ENCODE measurements at places on chromosomes 2 and 18.

DNA sequence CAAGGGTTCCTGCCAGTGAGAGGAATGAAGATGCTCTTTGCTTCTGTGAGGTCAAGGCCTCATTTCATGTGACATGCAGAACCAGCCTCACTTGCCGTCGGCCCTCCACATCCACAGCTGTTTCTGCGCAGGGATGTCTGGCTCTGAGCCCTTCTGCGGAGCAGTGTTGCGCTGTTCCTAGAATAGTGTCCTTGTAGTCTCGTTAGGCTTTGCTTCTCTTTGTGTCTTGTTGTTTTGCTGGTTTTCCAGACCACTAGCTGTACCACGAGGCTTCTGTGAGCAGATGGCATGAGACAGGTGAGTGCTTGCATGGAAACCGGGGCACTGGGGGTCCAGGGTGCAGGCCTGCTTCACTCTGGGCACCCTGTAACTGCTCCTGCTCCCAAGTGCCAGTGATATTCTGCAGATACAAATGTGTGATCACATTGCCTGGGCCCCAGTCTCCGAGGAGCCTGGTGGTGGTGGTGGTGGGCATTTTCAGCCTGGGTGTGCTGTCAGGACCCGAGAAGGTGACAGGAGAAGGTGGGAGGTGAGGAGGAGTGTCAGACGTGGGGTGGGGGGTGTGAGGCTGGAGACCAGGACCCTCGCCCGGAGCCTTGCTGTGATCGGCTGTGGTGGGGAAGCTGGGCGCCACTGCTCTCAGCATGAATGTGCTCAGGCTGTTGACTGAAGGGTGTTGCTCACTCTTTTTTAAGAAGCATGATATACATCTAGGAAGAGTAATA, 34.3 kb downstream of the LDLRAD4 start:
- no peak for DNase-seq

DNA sequence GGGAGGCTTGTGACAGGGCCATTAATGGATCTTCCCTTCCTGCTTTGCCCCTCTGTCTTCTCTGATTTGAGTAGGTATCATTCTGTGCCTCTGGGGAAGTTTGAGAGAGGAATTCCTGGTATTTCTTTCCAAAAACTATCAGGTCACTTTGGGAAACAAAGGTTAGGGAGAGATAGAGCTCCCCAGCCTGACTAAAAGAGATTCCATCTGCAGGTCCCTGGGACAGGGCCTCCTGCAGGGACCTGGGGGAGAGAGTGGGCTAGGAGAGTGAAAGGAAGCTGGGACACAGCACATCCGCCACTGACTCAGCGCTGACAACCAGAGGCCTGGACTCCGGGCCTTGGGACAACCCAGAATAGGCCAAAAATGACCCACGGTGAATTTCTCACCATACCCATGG, 6.4 kb downstream of the GALNT14 start:
- no peak for DNase-seq

DNA sequence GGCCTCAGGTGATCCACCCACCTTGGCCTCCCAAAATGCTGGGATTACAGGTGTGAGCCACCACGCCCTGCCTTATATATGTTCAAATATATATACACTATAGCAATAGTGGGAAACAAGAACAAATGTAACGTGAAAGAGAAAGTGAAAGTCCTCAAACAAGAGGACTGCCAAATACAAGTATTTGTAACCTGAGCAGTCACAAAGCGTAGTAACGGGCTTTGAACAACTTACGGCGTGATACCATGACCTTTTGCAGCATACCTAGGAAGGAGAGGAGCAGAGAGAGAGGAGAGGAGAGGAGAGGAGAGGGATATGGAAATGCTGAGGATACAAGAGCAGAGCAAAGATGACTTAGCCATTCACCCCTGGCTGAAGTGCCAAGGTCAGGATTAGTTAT, 113.8 kb upstream of the RGPD4 start:
- DNase-seq, result no peak

DNA sequence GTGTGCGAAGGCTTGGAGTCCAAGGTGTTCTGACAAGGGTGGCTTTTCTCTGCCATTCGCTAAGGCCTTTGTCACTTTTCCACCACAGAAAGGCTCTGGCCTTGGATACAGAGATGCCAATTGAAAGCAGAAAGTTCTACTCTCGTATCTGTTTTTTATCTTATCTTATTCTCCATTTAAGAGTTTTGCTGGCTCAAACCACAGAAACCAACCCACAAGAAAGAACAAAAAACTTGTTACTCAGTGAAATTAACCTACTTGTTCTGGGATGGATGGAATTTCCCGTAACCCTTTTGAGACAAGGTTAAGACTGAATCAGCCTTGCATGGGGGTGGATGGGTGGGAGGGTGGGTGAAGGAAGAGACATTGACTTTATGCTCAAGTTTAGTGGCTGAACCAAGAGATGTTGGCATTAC, 221.7 kb downstream of the CDH20 start:
- no peak for DNase-seq

DNA sequence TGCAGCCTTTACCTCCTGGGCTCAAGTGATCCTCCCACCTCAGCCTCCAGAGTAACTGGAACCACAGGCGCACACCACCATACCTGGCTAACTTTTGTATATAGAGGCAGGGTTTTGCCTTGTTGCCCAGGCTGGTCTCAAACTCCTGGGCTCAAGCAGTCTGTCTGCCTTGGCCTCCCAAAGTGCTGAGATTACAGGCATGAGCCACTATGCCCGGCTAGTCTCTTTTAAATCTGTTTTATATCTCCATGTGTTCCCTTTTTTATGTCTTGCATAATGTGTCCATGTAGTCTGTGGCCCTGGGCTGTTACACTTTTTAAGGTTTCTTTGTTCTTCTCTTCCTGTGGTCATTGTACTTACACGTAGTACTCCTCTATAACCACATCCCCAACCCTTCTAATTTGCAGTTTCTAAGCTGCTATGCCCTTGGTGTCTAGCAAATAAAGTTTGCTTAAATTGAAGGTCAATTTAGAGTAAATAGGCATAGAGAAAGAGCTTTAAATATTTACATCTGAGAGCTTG, 168.2 kb downstream of the MCFD2 start:
- no peak for DNase-seq

DNA sequence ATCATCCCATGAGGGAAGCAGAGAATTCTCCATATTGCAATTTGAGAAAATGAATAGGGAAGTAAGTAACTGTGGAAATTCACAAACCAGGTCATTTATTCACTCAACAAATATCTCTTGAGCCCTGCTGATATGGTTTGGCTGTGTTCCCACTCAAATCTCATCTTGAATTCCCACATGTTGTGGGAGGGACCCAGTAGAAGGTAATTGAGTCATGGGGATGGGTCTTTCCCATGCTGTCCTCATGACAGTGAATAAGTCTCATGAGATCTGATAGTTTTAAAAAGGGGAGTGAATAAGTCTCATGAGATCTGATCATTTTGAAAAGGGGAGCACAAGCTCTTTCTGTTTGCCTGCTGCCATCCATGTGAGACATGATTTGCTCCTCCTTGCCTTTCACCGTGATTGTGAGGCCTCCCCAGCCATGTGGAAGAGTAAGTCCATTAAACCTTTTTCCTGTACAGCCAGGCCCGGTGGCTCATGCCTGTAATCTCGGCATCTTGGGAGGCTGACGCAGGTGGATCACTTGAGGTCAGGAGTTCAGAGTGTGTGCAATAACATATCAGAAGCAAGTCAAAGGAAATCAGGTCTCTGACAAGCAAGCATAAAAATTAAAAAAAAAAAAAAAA, 193.2 kb downstream of the NDUFA10 start:
- no peak for DNase-seq

DNA sequence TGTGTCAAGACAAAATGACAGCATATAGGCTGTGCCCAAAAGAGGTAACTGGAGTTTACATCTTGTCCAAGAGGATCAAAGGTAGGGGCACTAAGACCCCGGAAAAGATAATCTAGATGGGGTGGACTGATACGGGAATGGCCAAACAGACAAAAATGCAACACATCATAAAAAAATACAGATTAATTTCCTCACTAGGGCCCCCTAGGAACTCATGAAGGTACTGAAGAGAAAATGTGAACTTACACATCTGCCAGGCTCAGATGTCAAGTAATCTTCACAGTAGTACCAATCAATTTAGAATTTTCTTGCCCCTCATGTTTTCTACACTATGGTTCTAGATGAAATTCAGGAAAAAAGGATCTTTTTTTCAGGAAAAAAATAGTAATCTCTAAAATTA, 115.6 kb upstream of the REG3A start:
- no peak for DNase-seq

GRCh38 chr2:110106642-110107041, 9.0 kb downstream of the MALL start:
- no peak for DNase-seq

DNA sequence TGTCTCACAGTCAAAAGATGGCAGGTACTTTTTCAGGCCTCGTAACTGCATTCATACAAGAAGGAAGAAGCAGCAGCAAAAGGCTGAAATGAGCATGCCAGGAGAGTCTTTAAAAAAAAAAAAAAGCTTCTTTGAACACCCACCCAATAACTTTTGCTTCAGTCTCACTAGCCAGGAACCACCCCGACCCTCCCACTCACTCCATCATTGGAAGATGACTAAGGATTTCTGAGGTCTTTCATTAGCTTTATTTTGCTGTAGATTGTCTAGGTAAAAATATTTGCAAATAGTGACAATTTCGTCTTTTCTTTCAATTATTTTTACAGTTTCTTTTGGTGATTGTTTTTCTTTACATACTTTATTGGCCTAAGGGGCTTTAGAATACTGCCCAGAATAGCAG, 37.9 kb downstream of the RBBP8 start:
- DNase-seq, result no peak

DNA sequence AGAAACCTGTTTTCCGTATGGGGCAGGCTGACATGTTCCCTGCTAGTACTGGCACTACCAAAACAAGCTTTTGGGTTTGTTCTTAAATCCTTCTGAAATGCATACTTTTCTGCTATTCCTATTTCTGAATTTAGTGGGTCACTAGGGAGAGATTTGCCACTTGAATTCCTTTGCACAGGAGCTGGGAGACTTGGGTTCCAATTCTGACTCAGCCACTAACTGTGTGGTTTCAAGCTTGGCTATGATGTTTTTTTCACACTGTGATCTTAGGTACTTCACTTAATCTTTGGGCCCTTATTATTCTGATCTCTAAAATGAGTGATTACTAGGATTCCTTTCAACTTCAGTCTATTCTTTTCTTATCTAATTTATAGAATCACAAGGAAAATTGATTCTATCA, 105.5 kb downstream of the BCL11A start:
- DNase-seq, result no peak

DNA sequence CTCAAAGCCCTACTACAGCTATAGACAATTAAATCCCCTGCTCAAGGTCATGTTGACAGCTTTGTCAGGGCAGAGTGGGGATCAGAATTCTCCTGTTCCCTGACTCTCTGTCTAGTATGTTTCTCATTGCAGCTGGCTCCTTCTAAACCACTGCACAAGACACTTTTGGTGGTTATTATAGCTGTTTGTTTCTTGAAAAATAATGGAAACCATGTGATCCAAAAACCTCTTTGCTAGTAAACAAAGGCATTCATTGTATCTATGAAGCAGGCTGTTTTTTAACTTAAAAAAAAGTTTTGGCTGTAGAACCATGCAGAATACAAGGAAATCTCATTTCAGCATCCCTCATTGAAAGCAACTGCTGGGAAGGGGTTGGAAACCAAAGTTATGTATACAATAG, 352.5 kb upstream of the EPHA4 start:
- no peak for DNase-seq

DNA sequence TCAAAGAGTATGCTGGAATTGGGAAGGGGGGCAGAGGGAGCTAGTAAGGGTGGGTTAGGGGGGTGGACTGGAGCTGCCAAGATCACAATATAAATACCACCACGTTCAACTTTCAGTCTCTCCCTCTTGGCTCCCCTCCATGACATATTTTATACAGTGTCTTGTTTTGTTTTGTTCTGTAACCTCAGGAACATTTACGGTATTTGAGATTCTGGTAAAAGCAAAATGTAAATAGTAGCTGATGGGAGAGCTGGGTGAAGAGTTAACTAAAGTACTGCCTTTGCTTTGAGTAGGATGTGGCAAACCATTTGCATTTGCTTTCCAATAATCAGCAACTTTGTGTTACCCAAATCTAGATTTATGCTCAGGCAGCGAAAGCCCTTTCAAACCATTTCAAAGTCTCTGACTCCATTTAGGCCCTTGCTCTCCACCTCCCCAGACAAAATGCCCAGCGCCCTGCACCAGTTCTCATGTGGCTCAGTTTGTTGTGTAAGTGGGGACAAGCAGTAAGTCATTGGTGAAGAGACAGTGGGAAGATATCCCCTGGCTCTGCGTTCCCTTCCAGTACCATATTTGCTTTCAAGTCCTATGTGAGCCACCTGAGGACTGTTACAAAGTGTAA, 17.4 kb downstream of the IRS1 start:
- no peak for DNase-seq

DNA sequence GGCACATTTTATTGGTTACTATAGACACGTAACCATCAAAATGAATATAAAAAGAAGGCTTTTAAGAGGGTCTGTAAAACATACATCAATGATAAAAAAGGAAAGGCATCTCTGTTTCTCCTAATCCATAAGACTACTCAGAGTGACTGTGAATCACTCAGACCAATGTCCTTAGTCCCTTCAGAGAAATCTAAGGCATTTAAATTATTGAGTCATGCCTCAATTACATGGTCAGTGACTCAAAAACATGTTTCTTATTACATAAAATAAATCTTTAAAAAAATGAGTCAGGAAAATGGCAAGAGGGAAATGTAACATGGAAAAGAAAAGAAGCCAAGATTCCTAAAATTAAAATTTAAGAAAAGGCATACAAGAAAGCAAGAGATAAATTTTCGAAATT, 146.6 kb downstream of the ERBB4 start:
- DNase-seq, result no peak

DNA sequence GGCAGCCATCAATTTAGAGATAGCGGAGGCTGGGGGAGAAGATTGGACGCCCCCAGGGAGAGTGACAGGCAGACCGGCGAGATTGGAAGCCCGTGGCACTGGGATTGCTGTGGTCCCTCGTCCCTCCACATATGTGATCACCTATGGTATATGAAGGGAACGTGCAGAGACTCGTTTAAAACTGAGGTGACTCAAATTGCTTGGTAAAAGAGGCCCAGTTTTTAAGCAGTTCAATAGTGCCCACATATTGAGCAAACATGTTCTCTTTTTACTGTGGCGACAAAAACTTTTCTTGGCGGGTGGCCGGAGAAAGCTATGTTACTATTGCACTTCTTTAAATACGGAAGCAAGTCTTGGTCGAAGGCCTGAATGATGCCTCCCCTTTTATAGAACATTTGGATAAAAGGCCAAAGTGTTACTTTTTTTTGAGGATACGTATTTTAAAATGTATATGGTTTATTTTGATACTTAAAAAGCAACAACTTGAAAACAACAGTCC, 9.1 kb downstream of the B3GNT2 start:
- no peak for DNase-seq

DNA sequence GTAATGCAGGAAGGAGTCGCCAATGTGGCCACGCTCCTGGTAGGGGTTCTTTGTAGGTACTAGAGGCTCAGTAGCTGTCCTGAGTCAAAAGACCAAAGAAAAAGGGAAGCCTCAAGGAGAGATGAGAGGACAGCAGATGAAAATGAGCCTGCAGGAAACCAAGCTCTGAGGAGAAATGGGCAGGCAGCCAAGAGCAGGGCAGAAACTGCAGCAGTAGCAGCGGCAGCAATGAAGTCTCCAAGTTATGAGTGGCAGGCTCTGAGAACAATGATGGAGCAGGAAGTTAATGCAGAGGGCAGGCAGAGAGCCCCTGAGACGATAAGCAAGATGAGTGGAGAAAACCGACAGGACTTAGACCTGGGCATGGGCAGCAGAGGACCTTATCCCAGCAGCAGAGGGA, 48.2 kb upstream of the TMEM200C start:
- no peak for DNase-seq

- DNase-seq, result no peak
Measured at GRCh38 chr18:54852780-54853675, 24.8 kb downstream of the RAB27B start.
